Thyroid gland (tissue), 4 donors: ENCODE measurements at places on chromosomes 7 and 10.

DNA sequence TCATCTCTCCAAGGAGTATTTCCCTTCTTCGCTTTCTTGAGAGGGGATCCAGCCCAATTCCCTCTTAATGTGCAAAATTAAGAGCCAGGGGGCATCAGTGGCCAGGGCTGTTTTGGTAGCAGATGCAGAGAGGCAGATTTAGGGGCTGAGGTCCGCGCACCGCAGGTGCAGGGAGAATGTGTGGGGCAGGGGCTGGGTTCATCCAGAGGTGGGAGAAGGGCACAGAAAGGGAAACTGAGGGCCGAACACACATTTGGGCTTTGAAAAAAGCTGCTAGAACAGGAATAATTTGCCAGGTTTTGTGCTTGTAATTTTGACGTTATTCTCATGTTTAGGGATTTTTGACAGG is 6.5 kb upstream of the SHH start:
- no peak for DNase-seq

DNA sequence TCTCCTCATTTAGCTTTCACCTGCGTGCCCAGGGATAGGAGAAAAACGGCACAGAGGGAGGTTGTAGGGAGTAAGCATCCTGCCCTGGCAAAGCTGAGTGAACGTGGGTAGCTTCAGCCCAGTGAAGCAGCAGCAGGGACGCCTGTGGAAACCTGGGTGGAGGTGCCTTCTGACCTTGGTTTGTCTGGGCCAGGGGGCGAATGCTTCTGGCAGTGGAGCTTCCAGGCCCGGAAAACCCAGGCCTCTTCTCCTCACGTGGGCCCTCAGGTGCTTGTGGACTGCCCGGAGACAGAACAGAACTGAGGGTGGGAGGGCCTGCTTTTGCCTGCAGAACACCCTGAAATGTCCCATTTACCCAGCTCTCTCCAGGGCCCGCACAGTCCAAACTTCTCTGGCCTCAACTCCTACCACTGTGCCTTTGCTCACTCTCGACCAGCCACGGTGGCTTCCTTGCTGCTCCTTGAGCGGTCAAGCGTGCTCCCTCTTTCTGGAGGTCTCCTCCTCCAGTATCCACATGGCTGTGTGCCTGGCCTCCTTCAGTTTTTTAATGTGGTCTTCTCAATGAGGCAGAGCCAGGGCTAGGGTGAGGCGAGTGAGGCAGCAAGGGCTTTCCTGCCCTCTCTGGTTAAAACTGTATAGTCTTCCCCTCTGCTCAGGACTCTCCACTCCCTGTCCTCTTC is 62.4 kb downstream of the TMEM209 start:
- peak; percentile 87 for DNase-seq

- DNase-seq, result peak; percentile 66
Observed at GRCh38 chr10:96642973-96643372, 56.2 kb upstream of the TM9SF3 start.

GRCh38 chr7:600149-601035 is 80.7 kb upstream of the PDGFA start:
- DNase-seq, result no peak

GRCh38 chr10:99610221-99610620 is 10.0 kb downstream of the SLC25A28 start:
- no peak for DNase-seq

- DNase-seq, result no peak
Observed at GRCh38 chr7:79381921-79382320, 71.5 kb downstream of the MAGI2 start.

DNA sequence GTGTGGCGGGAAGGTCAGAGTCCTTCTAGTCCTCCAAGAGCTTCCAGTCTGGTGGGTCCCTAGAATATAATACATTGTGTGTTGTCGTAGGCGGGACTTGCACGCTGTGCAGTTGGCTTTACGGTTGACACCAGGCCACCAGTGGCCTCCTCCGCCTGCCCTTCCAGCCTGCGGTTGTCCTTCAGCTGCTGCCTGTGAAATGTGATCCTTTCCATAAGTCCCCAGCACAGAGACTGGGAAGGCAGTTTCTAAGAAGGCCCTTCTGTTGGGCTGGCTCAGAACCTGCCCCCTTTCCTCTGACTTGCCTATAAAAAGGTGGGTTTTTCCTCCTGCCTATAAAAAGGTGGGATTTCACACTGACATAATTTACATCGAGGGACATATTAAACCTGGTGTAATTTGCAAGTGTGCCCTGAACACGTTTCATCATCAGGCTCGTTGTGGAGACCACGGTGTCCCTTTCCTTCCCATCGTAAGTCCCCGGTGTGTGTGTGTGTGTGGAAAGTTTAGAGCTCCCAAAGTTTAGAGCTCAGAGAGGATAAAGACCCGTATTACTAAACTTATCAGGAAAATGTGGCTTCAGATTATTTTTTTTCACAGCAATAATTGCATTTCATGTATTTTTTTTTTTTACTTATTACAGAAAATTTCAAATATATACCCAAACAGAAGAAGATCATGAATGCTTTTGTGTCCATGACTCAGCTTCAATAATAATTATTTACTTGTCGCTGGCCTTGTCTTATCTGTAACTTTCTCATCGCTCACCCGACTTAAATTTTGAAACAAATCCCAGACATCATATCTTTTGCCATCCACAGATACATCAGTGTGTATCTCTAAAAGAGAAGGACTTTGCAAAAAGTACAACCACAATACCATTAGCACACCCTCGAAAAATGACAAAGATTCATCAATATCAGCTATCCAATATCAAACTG is 45.1 kb downstream of the CUX1 start:
- DNase-seq, result no peak

DNA sequence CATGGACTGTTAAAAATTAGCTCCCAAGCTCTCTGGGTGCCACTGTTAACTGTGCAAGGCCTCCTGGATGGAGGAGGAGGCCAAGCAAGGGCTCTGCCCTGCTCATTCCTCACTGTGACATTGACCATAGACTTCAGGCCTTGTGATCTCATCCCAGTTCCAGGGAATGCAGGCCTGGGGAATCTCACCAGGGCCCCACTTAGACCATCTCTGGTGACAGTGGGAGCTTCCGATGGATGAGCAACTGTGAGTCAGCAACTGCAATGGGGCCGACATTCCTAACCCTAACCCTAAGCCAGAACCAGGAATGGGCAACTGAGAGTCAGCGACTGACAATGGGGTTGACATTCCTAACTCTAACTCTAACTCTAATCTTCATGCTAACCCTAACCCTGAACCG is 50.4 kb upstream of the MSMB start:
- DNase-seq, result no peak

DNA sequence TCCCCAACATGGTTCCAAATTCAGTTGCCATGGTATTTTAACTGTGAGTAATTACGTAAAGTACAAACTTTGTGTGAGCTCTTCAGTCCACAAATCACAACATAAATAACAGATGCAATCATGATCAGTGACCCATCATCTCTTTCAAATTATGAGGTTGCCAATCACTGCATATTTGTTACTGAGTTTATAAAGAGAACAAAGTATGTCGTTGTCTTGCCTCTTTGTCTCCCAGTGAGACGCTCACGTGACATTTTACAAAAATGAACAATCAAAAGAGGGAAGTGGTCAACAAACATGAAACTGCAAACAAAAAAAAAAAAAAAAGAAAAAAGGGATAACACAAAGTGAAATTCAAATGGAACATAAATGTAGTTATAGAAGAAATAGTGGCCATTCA is 122.7 kb upstream of the PDSS1 start:
- DNase-seq, result no peak

DNA sequence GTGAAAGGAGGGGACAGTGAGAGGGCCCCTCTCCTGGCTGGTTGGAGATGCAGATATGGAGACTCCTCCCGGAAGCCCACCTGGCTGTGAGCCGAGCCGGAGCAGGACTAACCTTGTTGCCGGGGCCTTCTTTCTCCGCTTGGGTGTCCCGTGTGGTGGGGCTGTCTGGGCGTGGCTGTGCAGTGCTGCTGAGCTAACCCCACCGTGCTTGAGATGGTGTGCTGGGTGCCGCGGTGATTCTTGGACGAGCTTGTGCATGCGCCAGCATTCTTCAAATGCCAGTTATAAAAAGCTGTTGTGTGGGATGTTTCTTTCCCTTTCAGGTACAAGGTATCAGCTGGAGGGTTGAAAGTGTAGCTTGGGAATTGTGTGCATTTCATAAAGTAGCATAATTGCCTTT is 48.8 kb downstream of the DAGLB start:
- DNase-seq, result peak; percentile 76

DNA sequence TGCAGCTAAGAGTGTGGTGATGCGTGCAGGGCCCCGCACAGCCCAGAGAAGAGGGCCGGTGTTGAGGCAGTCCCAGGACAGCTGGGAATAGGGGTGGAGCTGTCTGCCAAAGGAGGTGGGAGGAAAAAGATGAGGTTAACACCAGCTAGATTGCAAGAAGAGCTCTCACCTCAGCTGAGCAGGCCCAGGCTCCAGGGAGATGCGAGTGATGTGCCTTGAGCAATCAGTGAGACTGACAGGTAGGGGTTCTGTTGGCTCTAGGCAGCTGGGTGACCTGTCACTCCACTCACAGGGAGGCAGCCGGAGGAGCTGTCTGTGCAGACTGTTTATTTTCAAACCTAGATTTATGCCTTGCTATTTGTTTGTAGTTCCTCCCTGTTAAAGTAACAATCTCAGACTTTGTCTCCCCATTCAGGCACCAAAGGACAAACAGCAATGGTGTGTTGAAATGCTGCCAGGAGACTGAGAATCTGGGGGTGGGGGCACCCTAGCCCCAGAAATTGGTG is 205.1 kb upstream of the CXCL12 start:
- DNase-seq, result no peak

DNA sequence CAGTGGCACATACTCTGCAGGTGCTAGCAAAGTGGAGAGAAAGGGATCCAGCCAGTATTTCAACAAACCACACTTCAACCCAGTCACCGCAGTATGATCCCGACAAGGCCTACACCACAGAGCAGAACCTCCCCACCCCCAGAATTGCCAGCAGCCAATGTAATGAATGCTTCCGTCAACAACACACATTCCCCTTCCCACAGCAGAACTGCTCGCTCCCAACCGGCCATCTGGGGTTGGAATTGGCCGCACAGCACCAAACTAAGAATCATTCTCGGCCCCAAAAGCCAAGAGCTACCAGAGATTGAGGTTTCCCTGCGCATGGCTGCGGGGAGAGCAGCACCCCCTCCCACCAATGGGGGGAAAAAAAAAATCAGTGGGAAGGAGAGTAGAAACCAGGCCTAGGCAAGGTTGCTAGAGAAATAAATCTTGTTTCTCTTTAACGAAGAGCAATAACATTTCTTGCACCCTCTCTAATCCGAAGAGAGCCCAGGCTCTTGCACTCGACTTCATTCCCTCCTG is 1.1 kb downstream of the WASL start:
- peak; percentile 71 for DNase-seq

GRCh38 chr7:131338173-131338572 is 10.5 kb downstream of the MKLN1 start:
- DNase-seq, result no peak

- no peak for DNase-seq
Observed at GRCh38 chr7:27374958-27375841, 132.6 kb downstream of the EVX1 start.

- no peak for DNase-seq
Observed at GRCh38 chr7:4841007-4841784, 20.6 kb downstream of the PAPOLB start.

- no peak for DNase-seq
Observed at GRCh38 chr10:113613427-113613826, 50.4 kb downstream of the NRAP start.

GRCh38 chr10:79249186-79250121 is 97.8 kb upstream of the PPIF start:
- no peak for DNase-seq

GRCh38 chr10:89414146-89414878 is at the start of gene IFIT5:
Gene IFIT5 (plus strand): TSS chr10:89414568. CDS start chr10:89414799, 231 bp downstream.
- DNase-seq, result peak; percentile 72

- no peak for DNase-seq
Observed at GRCh38 chr10:102003541-102003940, 52.4 kb downstream of the ARMH3 start.

DNA sequence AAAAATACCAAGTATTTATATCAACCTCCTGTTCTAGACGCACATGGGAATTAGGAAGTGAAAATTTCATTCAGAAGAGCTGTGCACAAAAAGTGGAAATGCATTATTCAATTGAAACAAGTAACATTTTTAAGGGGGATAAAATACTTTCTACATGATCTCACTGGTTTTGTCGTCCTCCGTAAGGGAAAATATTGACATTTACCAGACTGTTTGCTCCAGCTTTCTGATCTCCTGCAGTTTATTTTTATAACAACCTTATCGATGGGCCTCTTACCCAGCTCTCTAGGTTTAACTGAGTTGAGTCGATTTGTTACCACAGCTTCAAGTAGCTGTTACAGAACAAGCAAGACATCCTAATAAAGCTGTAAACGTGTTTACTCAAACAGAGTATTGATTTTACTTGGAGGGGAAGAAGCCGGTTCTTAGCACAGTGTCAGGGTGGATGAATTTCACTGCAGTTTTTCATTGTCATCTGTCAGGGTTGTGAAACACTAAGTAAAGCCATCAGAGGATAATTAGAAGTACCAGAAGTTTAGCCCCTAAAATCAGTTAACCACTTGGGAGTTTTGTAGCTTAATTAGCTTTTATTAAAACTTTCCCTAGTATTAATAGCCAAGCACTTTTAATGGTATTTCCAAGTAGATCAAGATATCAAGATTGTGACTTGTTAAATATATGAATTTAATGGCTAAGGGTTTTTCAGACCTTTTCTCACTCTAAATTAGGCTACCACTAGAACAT is 142.6 kb upstream of the KAT6B start:
- no peak for DNase-seq

- DNase-seq, result no peak
Observed at GRCh38 chr10:24814568-24815313, 91.1 kb upstream of the ARHGAP21 start.

DNA sequence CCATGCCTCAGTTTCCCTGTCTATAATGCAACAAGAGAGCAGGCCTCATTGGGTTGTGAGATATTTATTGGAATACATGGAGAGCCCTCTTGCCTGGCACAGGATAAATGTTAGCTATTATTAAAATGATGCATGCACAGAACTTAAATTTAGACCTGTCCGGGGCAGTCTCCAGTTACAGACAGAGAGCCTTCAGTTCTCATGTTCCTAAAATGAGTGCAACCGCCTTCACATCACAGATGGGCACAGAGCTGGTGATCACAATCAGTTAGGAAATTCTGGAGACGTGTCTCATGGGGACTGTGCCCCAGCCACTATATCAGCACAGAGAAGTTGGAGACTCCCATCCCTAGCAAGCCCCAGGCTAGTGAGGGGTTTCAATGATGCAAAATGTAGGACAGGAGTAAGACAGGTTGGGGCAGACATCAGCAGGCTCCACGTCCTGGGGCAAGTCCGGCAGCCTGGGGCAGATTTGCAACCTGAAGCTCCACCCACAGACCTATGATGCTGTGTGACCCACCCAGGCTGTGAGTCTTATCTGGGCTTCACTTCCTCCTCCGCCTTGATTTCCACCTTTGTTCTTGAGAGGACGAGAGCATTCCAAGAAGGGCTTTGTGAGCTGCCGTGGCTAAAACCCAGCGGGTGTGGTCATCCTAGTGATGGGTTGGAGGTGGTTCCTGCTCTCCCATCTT is 49.4 kb downstream of the CXCL12 start:
- no peak for DNase-seq
